ENCODE measurements at places on chromosomes 6 and 20. TPM values are rescaled to one million over a fixed set of nuclear protein-coding genes. Genes with fewer than 3 reads are reported as not detected.

BRPF3 gene
- total RNA-seq: 12.5 TPM

SIRPB2 gene
- total RNA-seq: not detected

RAB44 gene
- total RNA-seq: not detected

PMEPA1 gene
- 1.8 TPM for total RNA-seq

ARMH2 gene
- not detected for total RNA-seq

ADGRB3 gene
- 6.4 TPM for total RNA-seq

RAET1G gene
- 1.9 TPM for total RNA-seq

STX11 gene
- not detected for total RNA-seq

RSPO4 gene
- not detected for total RNA-seq

CLIC5 gene
- total RNA-seq: 0.25 TPM

TPBG gene
- 41.9 TPM for total RNA-seq

CFAP206 gene
- 0.37 TPM for total RNA-seq

B3GAT2 gene
- total RNA-seq: not detected

TNFAIP3 gene
- 4.7 TPM for total RNA-seq

SCUBE3 gene
- total RNA-seq: 2.9 TPM

SLC26A8 gene
- not detected for total RNA-seq

SIRPD gene
- total RNA-seq: not detected

FAM83B gene
- total RNA-seq: not detected

BCAS1 gene
- total RNA-seq: not detected

NNAT gene
- not detected for total RNA-seq

ARMC2 gene
- 3.0 TPM for total RNA-seq

CDH26 gene
- 0.24 TPM for total RNA-seq

BMP5 gene
- not detected for total RNA-seq

TFAP2D gene
- total RNA-seq: not detected

DNAJC5 gene
- 33.3 TPM for total RNA-seq

ZFAND3 gene
- total RNA-seq: 38.0 TPM

MAK gene
- total RNA-seq: not detected

PHACTR1 gene
- total RNA-seq: 1.9 TPM

KIF25 gene
- total RNA-seq: not detected

GRIK2 gene
- 0.44 TPM for total RNA-seq

CRIP3 gene
- not detected for total RNA-seq

RIPPLY2 gene
- total RNA-seq: not detected

RAD21L1 gene
- not detected for total RNA-seq

Measured in cardiac ventricle fibroblast (primary cell).